Left lung (tissue), 14 donors: ENCODE measurements at places on chromosomes 11 and 22. TPM values are rescaled to one million over a fixed set of nuclear protein-coding genes. Genes with fewer than 3 reads are reported as not detected.

DNA sequence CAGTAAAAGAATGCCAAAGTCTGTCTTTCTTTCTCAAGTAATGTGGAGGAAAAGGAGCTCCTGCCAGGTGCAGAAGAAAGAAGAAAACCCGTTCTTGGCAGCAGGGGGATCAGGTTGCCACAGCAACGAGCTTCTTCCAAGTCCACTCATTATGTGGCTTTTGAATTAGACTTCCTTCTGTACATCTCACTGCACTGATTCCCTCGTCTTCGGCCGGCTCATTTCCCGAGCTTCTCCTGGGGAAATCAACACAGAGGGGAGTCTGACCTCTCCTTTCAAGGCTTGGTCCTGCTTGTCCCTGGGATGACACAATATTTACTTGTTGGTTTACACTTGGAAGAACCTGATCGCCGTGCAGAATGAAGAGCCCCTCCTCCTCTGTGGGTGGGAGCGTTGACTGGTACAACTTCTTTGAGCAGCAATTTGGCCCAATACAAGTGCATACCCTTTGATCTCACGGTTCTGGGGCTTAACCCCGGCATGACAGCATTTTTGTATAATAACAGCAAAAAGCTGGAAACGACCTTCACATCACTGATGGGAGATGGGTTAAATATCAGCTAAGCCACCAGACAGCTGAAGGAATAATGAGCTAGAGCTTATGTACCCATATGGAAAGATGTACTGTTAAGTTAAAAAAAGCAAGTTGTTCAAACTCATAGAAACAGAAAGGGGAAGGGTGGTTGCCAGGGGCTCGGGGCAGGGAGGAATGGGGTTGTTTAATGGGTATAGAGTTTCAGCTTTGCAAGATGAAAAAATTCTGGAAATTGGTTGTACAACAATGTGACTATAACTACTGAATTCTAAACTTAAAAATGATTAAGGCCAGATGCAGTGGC is 35.4 kb downstream of the MCHR1 start:
- no peak for DNase-seq

GRCh38 chr22:46430961-46431838 is 95.7 kb downstream of the TRMU start:
- no peak for DNase-seq

DNA sequence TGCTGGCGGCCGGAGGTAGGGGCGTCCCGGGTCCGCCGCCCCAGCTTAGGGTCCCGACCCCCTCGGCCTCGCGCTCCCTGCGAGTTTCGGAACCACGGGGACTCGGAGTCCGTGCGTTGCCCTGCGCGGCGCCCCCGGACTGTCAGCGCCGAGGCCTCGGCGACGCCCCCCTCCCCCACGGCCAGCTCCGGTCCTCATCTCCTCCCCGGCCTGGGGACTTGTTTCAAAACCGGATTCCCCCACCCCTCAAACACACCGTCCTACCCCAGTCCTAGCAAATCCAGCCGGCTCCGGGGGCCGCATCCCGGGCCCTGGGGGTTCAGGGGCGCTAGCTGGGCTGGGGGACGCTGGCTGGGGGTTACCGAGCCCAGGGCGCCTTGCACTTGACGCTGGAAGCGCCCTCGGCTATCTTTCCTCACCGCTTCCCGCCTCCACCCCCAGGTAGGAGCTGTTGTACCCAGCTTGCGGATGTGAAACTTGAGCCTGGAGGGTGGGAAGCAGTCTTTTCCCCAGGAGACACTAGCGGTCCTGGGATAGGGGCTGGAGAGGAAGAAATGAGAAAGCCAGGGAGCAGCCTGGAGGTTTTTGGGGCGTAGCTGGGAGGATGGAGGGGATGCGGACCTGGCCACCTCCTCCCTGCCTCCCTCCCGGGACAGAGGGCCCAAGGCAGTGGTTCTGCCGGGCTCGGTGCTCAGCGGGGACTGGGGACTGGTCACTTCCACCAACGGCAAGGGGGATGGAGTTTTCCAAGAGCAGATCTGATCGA is 550 bp downstream of the FBLN1 start:
- DNase-seq = no peak

- DNase-seq = no peak
Measured at GRCh38 chr11:67614730-67615714, 8.3 kb downstream of the NDUFV1 start.

GRCh38 chr22:47090591-47091245 is 328.3 kb downstream of the TBC1D22A start:
- DNase-seq = no peak

CD6 gene
- 6.3 TPM for total RNA-seq

- no peak for DNase-seq
Measured at GRCh38 chr22:47570300-47570685, 807.8 kb downstream of the TBC1D22A start.

DNA sequence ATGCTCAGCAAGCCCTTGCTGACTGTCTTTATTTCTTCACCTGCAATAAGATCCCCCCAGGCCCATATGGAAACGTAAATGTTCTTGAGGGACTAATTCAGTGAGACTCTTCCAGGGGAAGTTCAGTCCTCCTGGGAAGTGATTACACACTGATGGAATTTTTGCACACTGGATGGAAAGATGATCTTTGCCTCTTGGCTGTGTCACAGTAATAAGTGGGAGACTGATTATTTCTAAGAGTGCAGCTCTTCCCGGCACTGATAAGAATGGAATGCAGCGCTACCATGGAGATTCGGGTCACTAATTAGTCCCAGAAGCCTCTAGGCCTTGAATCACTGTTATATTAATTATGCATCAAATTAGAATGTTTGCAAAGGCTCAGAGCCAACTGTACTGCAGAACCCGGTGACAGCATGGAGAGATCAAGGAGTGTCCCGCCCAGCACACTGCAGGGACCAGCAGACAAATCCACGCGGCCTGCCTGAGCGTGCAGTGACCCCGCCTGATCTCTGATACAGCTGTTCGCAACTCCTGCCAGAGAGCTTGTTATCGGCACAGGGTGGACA is 178.3 kb downstream of the SNX19 start:
- DNase-seq = peak; percentile 70

GRCh38 chr22:37032535-37033460 is 13.3 kb downstream of the MPST start:
- peak; percentile 77 for DNase-seq

- DNase-seq = no peak
Measured at GRCh38 chr11:33924341-33924740, 32.5 kb upstream of the LMO2 start.

GRCh38 chr11:45901626-45902025 is 5.4 kb downstream of the FREY1 start:
- DNase-seq = no peak

CYB5R2 gene
- 7.9 TPM for total RNA-seq

DNA sequence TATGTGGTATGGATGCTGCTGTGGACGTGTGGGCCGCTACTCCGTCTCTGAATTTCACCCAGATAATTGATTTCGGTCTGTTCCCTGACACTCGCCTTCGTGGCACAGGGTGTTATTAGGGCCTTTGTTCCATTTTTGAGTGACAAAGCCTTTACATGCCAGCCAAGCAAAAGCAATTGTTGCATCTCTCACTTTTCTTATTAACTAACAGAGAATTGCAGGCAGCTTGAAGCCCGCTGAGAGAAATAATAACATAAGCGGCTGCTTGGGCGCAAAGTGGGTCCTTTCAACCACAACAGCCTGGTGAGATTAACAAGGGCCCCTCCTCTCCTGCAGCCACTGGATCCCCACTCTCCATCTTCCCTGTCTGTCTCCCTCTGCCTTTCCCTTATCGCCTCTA is 449.4 kb downstream of the NTM start:
- DNase-seq = no peak
